ENCODE measurements at places on chromosomes 3 and 15. TPM values are rescaled to one million over a fixed set of nuclear protein-coding genes. Genes with fewer than 3 reads are reported as not detected.

DNA sequence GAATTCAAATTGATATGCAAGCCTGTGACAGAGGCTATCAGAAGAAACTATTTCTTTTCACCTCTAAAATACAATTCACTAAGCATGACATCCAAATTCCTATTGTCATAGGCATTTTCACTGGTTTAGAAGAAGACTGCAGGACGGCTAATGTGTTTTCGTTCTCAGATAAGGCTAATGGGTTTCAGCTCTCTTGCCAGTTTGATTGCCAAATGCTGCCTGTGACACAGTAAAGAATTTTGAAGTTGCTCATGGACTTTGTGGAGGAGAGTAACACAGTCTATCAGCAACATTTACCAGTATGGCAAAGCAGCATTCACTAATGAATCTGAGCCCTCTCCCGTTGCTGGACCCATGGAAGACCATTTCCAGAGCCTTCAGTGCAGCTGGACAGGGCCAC, 948.1 kb downstream of the FHIT start:
- DNase-seq = no peak

GRCh38 chr3:129289201-129289921, 10.7 kb downstream of the HMCES start:
- no peak for DNase-seq

GRCh38 chr15:80559320-80559693, 135.8 kb upstream of the ABHD17C start:
- DNase-seq = no peak

DNA sequence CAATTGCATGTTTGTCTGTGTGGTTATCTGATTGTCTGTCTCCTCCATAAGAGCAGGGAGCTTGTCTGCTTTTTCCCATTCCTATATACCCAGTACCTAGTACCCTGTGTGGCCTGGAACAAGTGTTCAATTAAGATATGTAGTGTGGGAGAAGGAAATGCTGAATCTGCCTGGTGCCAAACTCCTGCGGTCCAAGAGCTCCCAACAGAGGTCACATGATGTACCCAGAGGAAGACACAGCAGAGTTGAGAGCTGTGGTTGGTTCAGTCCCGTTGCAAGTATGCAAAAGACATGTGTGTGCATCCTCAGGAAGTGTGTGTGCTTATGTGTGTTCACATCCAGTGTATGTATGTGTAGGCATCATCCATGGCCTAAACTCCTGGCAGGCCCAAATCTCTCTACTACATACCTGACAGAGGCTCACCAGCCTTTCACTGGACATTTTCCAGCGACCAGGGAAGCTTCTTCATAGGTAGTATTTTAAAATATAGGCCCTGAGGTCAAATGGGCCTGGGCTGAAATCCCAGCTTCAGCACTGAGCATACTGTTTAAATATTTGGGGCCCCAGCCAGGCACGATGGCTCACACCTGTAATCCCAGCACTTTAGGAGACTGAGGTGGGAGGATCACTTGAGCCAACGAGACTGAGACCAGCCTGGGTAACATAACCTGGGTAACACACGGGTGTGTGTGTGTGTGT, 34.0 kb upstream of the ITGA11 start:
- DNase-seq = no peak

DNA sequence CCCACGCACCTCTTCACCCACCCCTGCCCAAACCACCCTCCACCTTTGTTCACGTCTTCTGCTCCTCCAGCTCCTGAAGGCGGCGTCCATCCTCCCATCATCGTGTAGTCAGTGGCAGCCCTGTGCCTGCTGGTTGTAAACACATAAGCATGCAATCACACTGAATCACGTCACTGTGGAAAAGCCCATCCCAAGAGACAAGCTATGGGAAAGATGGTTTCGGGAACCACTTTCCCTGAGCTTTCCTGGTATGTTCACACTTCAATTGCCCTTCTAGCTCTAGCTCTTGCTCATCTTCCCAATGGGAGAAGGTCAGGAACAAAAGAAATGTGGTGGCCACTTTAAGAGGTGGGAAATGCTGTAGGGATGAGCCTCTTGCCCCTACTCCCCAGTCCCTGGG, 14.4 kb upstream of the GOLGA8J start:
- no peak for DNase-seq

DNA sequence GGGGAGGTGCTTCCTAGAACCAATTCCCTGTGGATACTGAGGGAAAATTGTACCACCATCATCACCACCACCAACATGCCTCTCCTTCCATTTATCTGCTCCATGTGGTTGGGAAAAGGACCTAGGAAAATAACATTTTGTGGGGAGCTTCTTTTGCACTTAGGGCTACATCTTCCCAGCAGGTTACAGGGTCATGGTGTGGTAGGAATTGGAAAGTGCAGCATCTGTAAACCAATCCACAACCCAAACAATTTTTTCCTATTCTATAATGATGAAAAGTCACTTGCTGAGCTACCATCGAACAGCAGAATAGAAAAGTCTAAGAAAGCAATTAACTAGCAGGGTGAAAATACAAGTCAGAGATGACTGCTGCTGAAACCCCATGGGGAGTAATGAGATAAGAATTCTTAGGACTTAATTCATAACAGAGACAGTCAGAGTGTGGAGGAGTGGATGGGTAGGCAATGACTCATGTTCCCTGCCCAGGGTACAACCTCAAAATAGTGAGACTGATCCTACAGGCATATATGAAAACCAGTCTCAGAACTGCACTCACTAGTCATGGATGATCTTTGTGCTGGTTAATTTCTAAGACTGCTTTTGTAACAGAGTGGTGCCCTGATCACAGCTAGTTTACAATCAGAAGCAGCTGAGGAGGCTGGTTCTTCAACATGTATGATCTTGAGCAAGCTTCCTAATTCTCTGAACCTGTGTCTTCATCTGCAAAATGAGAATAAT, 38.1 kb upstream of the LEKR1 start:
- no peak for DNase-seq

DNA sequence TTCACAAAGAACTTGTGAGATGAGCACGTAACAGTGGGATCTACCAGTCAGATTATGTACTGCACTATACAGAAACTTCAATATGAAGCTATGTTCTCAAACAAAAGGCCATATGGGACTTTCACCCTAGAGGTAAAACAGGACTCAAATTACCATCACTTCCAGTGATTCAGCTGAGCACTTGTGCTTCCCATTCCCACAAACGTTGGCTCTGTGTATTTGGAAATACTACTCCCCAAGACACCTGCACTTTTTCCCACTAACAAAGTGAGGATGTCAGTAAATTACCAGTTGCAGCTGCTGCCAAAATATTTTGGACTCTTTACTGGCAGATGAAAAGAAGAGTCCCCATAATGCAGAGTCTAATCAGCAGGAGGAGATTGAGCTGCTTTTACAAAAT, 1570.1 kb downstream of the SI start:
- no peak for DNase-seq

DNA sequence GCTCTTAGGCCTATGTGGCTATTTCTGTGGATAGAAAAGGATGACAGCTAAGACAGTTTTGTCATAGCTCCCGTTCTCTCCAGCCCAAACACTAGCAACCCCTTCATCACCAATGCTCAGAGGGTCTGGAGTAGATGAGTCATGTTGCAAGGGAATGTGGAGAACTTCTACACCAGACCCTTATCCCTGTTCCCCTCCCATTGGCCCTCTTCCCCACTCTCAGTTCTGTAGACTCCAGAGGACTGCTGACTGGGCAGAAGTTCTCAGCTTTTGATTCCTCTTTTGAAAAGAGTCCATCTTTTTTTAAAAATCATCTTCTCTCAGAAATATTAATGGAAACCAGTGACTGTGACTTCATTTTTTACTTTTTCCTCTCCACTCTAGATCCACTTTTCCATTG, 2.4 kb upstream of the MYZAP start:
- DNase-seq = no peak

DNA sequence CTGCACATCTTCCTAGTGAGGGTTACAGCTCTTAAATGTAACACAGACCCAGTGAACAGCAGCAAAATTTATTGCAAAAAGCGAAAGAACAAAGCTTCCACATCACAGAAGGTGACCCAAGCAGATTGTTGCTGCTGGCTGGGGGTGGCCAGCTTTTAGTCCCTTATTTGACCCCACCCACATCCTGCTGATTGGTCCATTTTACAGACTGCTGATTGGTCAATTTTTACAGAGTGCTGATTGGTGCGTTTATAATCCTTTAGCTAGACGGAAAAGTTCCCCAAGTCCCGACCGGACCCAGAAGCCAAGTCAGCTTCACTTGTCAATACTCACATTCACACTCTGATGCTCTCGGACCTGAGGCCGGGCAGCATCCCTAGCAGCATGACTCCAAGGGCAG, 154.5 kb upstream of the ATP10A start:
- DNase-seq = no peak

GRCh38 chr3:152519376-152519775, 250.6 kb downstream of the MBNL1 start:
- no peak for DNase-seq

DNA sequence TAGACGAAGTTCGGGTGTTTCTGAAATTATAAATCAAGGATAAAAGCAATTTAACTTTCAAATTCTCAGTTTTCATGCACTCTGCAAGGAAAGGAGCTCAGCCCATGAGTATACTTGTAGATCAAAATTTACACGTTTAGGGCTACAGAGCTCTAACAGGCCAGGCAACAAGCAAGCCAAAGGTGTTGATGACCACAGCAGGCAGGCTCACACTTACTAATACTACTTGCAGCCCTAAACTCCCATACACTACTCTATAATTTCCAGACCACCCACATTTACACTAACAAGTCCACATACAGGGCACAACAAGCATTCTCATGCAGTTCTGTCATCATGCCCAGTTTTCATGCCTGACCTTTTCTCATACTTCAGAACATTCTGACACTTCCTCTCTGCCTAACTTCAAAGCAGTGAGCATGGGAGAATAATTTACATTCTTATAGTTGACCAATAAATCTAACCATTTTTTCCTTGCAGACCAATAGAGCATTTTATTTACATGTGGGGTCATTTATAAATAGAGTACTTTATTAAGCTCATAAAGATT, 124.7 kb upstream of the FRMD4B start:
- no peak for DNase-seq

- DNase-seq = no peak
Measured at GRCh38 chr3:56998076-56998529, 62.4 kb upstream of the SPATA12 start.

- DNase-seq = no peak
Measured at GRCh38 chr15:37921527-37922385, 12.7 kb upstream of the TMCO5A start.

- no peak for DNase-seq
Measured at GRCh38 chr15:72564091-72564490, 90.0 kb downstream of the ARIH1 start.

RPUSD2 gene
- 5.4 TPM for polyA plus RNA-seq

EBLN2 gene
- polyA plus RNA-seq = 1.1 TPM

SLC6A1 gene
- polyA plus RNA-seq = 3.3 TPM

NR2C2 gene
- polyA plus RNA-seq = 23.2 TPM

CFAP20DC gene
- polyA plus RNA-seq = 2.4 TPM

FBXL2 gene
- 4.6 TPM for polyA plus RNA-seq

GOLGA8K gene
- 0.60 TPM for polyA plus RNA-seq
